Mucosa of gallbladder (tissue), 1 donor: ENCODE measurements at places on chromosomes 5 and 9.

DNA sequence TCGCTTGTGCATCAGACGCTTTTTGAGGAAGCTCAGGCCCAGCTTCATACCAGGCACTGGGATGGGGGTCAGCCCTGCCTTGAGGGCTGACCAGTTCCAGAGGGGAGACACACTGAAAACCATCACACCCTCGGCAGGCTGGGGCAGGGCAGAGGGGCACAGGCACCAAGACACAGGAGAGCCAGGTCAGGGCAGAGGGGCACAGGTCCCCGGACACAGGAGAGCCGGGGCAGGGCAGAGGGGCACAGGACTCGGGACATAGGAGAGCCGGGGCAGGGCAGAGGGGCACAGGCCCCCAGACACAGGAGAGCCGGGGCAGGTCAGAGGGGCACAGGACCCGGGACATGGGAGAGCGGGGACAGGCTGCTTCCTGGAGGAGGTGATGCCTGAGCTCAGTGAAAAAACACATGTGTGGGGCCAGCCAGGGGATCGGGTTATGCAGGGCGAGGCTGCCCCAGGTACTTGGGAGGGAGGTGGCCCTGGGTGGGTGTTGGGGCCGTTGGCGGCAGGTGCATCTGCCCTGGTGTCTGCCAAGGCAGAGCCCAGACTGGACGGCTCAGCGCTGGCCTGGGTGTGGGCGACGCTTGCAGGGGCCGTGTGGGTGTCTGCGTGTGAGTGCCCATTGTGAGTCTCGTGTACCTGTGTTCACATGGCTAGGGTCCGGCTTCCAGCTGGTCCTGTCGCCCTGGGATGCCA, 15.1 kb upstream of the SLC2A6 start:
- no peak for DNase-seq

GRCh38 chr5:180784497-180785097, 18.0 kb downstream of the MGAT1 start:
- DNase-seq: peak; percentile 84

DNA sequence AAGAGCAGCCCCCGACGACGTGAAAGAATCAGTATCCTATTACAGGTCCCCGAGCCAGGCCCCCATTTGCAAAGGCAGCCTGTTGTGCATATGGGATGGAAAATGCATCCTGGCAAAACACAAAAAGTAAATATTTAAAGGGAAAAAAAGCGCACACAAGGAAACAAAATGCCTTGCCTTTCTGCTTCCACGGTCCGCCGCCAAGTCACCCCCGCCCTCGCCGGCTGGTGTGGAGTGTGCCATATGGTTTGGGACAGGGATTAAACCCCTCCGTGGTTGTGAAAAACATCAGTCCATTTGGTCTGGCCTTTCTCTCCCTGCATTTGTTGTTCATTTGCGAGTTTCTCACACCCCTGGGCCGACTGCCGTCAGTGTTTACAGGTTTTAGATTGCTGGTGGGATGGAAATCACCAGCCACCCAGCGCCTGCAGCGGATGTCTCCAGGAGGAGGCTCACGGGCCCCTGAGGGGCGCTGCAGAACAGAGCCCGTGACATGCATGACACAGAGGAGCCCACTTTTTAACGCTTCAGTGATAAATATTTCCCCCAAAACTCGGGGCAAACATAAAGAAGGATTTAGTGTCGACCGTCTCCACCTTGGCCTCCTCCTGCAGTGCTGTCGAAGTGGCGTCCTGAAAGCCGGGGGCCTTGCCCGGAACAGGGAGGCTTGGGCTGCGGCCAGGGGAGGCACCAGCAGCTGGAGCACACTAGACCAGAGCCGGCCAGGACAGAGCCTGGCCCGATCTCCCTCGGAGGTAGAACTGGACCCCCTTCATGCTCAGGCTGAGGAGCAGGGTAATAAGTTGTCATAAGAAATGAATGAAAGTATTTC, 161.5 kb downstream of the HSD17B3 start:
- DNase-seq: peak; percentile 43

DNA sequence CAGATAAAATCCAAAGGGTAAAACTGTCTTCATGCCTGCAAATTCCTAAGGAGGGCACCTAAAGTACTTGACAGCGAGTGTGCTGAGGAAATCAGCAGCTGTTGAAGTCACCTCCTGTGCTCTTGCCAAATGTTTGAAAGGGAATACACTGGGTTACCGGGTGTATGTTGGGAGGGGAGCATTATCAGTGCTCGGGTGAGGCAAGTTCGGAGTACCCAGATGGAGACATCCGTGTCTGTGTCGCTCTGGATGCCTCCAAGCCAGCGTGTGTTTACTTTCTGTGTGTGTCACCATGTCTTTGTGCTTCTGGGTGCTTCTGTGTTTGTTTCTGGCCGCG, 727 bp upstream of the ADRB2 start:
- no peak for DNase-seq

DNA sequence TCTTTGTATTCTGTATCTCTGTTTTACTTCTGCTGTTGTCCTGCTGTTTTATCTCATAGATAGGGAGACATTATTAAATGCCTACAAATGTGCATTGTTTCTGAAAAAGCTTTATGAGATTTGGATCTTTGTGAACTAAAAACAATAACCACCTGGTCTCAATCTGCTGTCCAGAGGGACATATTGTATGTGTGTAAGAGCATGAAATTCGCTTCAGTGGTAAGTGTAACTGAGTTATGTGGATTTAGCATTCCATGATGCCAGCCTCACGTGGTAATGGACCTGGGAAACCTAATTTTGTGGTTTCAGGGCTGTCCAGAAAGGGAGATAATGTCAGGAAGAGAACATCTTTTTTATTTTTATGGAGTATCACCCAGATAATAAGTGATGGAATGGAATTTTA, 119.3 kb downstream of the GDNF start:
- no peak for DNase-seq

DNA sequence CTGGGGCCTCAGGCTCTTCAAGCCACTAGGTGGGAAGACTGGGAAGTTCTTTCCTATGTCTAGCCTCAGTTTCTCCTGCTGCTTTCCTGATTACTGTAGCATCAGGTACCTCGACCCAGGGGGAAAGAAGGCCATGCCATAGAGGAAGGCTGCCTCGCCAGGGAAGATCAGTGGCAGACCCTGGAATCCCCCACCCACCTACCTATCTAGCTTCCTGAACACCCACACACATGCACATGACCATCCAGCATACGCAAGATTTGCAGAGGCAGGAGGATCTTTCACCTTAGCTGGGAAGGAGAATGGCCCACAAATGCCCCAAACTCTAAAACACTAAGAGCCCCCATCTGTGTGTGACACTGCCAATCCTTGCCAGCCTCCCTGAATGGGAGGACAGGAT, 8.0 kb downstream of the NR5A1 start:
- DNase-seq: no peak

GRCh38 chr9:91392435-91392834, 30.7 kb upstream of the AUH start:
- no peak for DNase-seq

DNA sequence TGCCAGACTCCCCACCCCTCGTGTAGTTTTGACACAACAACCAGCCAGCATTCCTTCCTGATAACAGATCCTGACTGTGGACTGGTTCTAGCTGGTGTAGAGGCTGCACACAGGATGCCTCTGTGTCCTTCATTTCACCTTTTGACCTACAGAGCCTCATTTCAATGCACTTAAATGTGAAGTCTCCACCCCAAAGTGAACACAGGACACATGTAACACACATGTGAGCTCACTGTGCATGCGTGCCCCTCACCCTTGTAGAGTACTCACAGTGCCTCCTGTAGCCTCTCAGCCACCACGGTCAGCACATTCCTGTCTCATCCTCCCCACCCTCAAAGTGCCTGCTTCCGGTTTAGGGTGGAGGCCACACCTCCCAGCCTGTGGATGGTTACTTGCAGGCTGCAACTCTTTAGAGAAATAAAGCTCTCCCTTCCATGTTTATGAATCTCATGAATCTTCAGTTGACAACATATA, 11.6 kb upstream of the NKD2 start:
- no peak for DNase-seq

- DNase-seq: no peak
These were observed 115.8 kb upstream of the CCDC152 start for GRCh38 chr5:42640835-42641234.

DNA sequence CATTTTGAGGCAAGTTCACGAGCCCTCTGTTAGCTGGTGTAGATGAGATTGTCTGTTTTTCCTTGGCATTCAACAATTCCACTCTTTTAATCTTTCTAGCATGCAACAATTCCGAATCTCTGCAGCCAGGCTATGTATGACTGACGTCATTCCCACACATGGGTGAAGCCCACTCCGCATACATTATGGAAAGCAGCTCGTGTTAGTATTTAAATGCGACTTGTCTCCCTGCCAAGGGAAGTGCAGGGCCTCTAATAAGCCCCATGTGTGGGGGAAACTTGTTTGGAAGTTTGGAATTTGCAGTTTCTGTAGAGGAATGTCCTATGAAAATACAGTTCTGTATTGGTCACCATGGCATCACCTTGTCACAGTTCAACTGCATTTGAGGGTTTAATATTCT, 146.0 kb upstream of the FBXL7 start:
- DNase-seq: no peak

- DNase-seq: no peak
These were observed 3.6 kb downstream of the B4GALT1 start for GRCh38 chr9:33163433-33164137.

DNA sequence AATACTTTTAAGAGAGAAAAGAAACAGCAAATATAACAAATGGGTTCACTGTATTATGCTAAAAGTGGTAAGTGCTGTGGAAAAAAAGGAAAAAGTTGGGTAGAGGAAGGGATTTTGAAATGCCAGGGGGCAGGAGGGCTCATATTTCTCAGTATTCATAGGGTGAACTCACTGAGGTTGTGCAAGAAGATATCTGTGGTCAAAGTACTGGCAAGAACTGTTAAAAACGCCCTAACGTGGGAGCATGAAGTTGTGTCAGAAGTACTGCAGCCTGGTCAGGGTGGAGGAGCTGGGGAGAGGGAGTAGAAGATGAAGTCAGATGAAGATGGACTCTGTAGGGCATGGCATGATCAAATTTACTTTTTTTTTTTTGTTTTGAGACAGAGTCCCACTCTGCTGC, 31.2 kb upstream of the SLC28A3 start:
- DNase-seq: no peak

DNA sequence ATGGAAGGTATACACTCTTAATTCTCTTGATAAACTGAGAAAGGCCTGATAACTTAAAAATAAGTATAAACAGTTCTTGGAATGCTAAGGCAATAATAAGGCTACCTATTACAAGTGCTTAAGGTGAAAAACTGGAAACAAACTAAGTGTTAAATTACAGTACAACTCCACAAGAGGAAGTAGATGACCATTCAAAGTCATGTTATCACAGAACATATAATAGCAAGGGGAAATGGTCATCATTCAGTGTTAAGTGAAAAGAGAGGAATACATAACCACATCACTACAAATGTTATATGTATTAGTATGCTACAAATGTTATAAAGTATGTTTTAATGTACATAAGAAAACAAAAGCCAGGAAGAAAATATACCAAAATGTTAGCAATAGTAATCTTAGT, 135.9 kb downstream of the CCDC192 start:
- no peak for DNase-seq

GRCh38 chr9:83628540-83628939, 5.6 kb downstream of the IDNK start:
- DNase-seq: no peak

GRCh38 chr5:73564018-73564417, 1.4 kb downstream of the ANKRA2 start:
- no peak for DNase-seq

DNA sequence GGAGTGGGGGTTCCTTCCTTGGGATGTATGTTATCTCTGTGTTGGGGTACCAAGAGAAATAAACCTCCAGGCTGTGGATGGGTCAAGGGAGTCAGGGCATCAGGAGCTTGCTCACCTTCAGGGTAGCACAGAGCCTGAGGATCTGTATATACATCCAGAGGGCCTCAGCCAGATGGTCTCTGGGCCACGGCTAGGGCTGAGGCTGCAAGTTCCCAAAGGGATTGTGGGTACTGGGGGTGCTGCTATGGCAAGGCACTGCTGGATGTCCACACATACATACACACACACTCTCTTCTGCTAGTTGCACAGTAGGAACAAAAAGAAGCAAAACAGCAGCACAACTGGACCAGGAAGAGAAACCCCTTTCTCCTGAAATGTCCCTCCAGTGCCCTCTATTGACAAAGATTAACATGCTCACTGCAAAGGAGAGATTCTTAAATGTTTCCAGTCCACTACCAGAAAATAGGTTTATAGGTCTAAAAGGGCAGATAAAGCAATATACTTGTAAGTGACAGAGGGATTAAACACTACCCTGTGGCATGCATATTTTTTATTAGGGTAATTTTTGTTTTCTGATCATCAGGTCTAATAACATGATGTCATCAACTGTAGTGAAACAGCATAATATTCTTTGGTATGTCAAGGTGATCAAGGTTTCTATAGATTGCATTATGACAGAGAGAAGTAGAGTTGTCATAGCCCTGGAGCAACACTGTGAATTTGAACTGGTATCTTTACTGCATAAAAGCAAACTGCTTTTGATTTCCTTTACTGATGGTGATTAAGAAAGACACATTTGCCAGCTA, 56.3 kb upstream of the KCNN2 start:
- no peak for DNase-seq

- DNase-seq: no peak
These were observed 16.8 kb downstream of the ACSL6 start for GRCh38 chr5:131994533-131995226.

DNA sequence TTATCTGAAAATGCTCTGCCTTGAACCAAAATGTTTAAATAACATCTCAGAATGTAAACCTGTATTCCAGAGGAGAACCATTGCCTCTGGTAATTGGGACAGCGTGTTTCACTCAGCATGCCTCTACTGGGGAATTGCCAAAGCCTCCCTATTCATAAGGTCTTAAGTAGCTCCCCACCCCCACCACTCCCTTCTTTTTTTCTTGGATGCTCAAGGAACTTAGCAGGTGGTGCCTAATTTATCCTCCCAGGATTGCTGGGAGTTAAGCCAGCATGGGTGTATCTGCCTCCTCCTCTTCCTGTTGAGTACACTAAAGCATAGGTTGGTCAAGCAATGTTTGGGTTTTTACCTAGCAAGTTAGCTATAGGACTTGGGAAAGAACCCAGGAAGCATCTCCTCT, 220.2 kb downstream of the DMAC1 start:
- DNase-seq: no peak

DNA sequence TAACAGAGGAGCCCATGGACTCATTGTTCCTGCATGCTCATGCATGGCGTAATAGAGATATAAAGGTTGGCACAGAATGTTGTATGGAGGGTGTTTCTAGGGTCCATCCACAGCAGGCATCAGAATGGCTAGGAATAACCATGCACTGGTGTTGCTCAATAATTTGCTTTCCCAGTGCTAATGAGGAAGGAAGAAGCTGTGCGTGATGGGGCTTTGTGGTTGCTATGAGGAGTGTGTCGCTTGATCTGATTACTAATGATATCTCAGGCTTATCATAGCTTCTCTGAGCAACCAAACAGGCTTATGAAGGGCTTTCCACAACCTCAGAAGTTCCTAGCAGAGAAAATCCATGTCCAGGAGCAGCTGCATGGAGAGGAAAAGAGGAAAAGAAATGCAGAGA, 151.3 kb upstream of the TRPC7 start:
- no peak for DNase-seq

- no peak for DNase-seq
These were observed 6.9 kb downstream of the RHOBTB3 start for GRCh38 chr5:95738072-95738471.
